ENCODE measurements at places on chromosomes 13 and 19.
A peak's percentile ranks its signal among the peaks of the same experiment; 100 is the strongest.

GRCh38 chr19:787536-787935 is 9.7 kb upstream of the PTBP1 start:
- DNase-seq: no peak

DNA sequence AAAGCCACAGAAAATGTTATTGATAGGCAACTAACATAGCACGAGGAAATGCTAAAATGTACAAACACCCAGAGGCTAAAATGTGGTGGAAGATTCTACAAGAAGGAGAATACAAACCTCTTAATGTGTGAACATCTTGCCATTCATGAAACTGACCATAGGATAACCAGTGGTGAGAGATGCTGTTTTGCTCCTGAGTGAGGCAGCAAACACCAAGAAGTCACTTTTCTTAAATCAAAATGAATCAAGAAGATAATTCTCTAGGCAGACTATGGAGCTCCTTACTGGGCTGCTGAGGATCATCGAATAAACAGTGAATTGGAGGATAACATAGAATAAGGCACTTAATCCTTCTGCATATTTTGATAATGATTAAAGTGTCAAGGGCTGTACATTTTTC is 375.4 kb upstream of the SLITRK6 start:
- DNase-seq: no peak

DNA sequence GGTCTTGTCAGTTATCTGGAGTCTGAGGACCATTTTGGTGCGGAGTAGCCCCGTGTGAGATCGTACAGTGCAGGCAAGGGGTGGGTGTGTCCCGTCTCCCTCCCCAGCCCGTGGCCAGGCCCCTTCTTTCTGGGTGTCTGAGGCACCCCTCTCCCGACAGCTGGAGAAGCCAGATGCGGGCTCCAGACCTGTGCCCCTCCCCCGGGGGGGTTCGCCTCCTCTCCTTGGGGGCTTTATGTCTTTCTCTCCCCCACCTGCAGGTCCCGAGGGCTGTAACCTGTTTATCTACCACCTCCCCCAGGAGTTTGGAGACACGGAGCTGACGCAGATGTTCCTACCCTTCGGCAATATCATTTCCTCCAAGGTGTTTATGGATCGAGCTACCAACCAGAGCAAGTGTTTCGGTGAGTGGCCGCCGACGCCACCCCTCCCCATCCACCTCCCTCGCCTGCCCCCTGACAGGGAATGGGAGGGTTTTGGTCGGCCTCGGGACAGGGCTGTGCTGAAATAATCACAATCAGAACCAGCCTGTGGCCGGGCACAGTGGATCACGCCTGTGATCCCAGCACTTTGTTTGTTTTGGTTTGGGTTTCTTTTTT is 65.6 kb downstream of the CELF5 start:
- DNase-seq: no peak

GRCh38 chr13:62767473-62767872 is 1351.8 kb upstream of the PCDH20 start:
- no peak for DNase-seq

- DNase-seq: peak; percentile 68
Observed at GRCh38 chr19:10899151-10899653, 27.8 kb downstream of the CARM1 start.

DNA sequence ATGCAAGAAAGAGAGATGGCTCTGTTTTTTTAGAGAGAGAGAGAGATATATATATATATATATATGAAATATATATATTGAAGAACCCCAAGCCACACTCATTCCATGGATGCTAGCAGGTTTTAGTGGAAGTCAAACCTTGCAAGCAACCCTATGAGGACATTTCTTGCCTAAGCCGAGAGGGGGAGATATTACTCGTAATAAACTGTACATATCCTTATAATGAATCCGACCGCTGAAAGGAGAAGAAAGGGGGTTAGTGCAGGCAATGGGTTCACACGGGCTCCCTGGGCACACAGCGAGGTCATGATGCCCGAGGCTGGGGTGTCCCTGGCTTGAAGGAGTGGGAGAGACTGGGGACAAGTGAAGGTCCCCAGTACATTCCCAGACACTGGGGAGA is 78.3 kb downstream of the IER2 start:
- no peak for DNase-seq

DNA sequence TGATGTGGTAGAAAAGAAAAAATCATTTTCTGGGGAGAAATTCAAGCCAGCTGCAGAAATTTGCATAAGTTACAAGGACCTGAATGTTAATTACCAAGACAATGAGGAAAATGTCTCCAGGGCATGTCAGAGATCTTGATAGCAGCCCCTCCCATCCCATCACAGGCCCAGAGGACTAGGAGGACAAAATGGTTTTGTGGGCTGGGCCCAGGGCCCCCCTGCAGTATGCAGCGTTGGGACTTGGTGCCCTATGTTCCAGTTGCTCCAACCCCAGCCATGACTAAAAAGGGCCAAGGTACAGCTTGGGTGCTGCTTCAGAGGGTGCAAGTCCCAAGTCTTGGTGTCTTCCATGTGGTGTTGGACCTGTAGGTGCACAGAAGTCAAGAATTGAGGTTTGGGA is 76.6 kb upstream of the SOX1 start:
- DNase-seq: no peak

DNA sequence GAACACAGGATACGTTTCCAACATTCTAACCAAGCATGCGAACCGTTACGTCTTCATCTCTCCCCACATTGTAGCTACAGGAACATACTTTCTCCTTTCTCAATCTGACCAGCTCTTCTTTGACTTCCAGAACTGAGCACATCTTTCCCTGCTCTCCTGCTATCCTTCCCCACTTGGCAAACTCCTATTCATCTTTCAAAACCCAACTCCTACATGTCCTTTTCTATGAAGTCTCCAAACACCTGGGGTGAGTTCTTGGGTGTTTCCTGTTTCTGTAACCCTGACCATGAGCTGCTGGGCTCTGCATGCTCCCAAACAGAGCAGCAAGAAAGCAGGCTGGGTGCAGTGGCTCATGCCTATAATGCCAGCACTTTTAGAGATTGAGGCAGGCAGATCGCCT is 6.6 kb downstream of the ACER1 start:
- DNase-seq: no peak

- peak; percentile 68 for DNase-seq
Observed at GRCh38 chr19:48656840-48657474, 11.0 kb upstream of the CA11 start.

DNA sequence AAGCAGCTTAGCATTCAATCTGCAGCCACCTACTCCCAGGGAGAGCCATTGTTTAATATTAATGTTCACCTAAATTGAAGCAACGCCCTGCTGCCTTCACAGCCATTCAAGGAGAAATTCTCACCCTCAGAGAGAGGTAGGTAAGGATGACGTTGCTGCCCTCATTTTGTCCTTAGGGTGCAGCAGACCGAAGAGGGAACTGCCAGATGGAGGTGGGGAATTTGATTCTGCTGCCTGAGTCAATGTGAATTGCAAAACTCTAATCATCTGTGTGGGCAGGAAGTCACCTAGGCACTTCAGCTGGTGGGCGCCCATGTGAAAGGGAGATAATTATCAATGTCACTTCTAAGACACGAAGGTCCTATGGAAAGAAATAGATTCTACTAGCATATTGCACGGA is 503.4 kb downstream of the TBC1D4 start:
- DNase-seq: no peak

DNA sequence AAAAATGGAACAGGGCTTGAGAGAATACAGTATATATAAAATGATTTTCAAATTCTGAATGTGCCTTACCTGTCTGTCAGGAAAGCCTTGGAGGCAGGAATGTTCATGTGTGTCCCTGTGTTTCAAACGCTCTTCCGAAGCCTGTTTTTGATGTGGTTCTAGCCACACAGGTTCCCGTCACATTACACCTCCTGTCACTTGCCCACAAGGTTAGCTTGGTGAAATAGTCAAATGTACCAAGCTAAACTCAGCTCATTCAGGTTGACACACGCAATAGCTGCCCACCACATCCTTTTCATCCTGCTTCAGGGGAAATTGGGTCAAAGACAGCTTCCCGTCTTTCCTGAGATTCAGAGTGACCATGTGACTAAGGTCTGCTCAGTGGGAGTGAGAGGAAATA is 574.0 kb downstream of the EFNB2 start:
- DNase-seq: no peak
